ENCODE measurements at places on chromosomes 7 and 10.

DNA sequence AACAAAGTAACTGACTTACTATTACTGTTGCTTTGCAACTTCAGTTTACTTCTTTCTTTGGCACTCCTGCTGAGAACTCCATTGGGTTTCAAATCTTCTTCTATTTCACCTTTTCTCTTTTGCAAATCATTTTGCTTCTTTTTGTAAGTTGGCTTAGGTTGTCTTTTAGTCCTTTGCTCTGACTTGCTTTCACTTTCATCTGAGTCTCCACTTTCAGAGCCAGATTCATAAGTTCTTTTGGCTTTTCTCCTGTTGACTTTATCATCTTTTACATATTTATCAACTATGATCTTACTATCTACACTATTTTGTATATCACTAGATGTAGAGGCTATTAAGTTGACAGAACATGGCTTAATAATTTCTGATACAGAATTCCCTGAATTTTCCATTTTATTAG lies 73.4 kb downstream of the NRBF2 start:
- DNase-seq: no peak

DNA sequence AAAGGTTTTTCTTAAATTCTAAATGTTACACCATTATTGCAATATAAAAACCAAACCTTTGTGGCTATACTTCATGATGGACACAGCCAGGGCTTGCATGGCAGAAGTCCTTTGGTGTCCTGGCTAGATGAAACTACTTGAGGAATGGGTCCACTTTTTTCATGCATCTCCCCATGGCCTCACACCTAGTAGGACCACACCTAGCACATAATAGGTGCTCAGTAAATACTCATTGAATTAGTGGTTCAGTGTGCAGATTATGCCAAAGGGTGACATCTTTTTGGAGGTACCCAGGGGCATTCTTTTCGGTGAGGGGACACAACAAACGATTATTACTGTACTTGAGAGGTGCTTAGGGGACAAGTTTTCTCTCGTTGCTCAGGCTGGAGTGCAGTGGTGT lies 20.7 kb upstream of the SRGN start:
- no peak for DNase-seq

- no peak for DNase-seq
These were observed 9.3 kb downstream of the ATP6V0E2 start for GRCh38 chr7:149883048-149883438.

DNA sequence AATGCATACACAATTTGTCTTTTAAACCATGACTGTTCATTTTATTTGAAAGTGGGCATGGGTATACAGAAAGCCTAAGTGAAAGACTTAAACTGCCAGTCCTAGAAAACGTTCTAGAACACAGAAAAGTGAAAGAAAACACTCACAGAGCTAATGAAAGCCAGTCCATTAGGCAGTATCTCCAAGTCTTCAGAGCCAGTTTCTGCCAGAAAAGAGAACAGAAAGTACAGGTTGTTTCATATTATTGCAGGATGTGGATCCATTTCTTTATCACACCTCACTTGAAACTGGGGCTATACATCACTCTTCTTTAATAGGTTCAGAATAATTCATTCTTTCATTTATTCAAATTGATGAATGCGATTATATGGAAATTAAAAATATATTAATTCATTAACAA lies 7.7 kb downstream of the PON1 start:
- DNase-seq: no peak

DNA sequence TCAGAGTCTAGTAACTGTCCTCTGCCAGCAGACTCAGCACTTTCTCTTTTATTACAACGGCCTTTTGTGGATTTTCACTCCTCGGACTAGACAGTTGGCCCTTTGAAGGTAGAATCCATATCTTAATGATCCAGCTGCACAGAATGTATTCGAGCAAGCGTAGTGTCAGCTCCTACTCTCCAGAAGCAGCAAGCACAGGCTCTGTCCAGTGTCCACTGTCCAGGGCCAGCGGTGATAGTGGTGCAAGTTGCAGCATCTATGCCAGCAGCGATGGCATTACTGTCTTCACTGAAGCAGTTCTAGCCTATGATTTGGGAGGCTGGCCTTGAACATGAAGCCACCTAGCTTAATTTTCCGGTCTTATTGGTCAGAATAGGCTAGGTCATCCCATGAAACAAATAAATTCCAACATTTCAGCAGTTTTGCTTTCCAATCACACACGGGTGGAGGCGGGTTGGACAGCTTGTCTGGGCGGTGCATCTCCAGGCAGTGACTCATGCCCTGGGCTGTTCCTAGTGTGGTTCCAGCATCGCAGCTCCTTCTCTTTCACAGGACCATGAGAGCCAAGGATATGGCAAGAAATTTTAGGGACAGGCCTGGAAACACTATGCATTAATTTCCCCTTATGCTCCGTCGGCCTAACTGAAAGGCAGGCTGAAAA lies 108.6 kb upstream of the KCNMA1 start:
- DNase-seq: no peak

DNA sequence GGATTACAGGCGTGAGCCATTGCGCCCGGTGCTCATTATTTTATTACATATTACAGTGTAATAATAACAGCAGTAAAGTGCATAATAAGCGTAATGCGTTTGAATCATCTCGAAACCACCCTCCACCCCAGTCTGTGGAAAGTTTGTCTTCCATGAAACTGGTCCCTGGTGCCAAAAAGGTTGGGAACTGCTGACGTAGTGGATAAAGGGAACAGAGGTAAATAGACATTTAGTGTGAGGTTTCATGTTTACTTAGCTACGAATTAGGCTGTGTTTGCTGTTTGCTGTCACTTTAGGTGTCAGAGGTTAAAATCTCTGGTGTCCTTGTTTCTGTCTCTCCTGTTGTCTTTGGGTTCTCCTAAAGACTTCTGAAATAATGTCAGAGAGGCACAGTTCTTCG lies 60.3 kb upstream of the SLC39A12 start:
- DNase-seq: no peak

GRCh38 chr7:105816266-105816843 lies 60.0 kb downstream of the ATXN7L1 start:
- DNase-seq: no peak

GRCh38 chr10:20858292-20859124 lies 38.6 kb downstream of the NEBL start:
- DNase-seq: no peak

DNA sequence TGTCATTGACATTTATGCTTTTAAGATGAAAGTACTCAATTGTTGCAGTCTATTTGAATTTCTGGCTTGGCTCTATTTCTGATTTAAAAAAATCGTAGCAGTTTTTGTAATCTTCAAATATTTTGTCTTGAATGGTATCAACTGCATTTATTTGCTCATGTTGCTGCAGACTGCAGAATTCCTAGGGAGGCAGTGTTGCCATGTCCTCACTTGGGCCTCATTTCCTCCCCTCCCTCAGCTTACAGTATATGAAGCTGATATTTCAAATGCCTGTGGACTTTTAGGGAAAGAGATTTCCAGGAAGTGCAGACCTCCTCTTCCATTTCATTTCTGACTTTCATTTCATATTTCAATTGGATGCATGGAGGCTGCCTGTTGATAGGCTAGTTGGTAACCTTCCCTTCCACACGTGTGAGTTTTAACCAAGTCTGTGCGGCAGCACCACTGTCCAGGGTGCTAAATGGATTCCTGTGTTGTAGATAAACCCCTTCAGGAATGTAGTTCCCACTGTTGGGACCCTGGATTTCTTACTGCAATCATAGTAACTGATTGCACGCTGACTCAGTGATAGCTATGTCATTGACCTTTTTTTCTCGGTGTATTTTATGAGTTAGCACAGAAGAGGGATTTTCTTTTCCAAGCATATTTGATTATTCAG lies 17.5 kb downstream of the VPS50 start:
- DNase-seq: no peak

GRCh38 chr7:130337410-130337971 lies 7.1 kb upstream of the CPA5 start:
- DNase-seq: no peak

DNA sequence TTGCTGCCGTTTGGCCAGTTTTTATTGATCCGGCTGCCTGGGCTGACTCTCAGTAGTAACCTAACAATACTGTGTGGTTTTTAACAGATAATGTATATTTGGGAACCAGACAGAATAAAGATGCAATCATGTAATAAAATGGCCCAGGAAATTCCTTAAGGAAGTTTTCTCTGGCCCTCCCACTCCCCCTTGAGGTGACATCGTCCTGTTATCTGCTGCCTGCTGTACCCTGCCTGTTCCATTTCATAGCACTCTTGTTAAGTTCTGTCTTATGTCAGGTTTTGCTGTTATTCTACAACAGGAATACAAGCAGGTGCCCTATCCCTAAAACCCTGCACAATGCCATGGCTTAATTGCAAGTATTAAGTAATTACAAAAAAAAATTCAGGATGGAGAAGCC lies 12.5 kb downstream of the ITGB8 start:
- no peak for DNase-seq

GRCh38 chr7:897771-898376 lies 21.5 kb downstream of the GET4 start:
- no peak for DNase-seq

GRCh38 chr10:69573056-69573806 lies at the start of gene NEUROG3:
Gene NEUROG3, minus strand, starts transcription at chr10:69573422. Its CDS starts 379 bp downstream, at chr10:69573043.
- DNase-seq: no peak

DNA sequence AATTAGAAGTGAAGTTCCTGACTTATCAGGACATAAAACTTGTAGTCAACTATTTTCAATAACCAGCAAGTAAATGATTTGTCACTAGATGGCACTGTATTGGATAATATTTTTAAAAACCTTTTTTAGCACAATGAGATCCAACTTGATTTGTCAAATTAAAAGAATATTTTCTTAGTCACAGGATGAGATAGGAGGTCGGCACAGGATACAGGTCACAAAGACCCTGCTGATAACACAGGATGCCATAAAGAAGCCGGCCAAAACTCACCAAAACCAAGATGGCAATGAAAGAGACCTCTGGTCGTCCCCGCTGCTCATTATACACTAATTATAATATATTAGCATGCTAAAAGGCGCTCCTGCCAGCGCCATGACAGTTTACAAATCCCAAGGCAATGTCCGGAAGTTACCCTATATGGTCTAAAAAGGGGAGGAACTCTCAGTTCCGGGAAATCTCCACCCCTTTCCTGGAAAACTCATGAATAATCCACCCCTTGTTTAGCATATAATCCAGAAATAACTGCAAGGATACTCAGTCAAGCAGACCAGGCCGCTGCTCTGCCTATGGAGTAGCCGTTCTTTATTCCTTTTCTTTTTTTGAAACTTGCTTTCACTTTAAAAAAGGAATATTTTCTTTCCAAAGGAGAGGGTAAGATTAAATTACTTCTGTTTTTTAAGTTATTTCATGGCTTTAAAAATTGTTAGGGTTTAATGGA lies 255.7 kb upstream of the MKLN1 start:
- DNase-seq: no peak

DNA sequence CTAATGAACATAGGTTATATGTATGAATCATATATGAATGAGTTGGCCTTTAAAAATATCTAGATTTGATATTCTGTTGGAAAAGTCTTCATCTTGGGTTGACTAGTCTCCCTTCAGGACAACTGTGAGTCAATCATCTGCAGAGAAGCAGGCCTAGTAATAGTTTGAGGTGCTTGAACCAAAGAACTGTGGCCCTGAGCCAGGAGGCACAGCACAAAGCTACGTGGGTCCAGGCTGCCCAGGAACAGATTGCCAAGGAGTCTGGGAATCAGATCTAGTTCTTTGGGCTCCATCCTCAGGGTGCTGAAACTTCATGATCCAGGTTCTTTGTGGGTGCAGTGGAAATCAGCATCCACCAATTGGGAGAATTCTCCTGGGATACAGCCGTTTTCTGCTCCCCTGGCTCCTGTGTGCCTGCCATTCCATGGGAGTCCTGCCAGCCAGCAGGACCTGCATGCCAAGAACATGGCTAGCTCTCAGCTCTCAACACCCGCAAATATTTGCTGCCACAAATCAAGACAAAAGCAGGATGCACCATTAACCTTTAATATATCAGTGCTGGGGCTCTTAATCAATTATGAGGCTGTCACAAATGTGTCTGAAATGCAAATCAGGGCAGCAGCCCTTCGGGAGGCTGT lies 709.0 kb downstream of the GRID1 start:
- no peak for DNase-seq

GRCh38 chr10:109957092-109957797 lies 33.9 kb upstream of the XPNPEP1 start:
- no peak for DNase-seq

DNA sequence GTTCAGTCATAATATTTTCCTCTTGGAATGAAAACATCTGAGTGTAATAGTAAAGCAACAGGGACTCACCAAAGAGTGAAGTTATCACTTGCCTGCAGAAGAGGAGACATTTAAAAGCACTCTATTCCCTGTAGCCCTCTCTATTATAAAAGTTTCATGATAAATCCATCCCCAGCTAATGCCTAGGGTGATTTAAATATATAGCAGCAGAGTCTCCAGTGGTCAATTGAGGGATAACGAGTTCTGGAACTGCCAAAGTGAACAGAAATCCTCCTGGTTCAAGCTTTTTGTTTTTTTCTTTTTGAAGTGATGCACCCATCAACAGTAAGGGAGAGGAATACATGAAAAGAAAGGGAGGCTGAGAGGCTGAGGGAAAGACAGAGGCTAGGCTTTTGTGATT lies 87.3 kb downstream of the EVX1 start:
- no peak for DNase-seq

- DNase-seq: no peak
These were observed 98.5 kb downstream of the CABCOCO1 start for GRCh38 chr10:61760943-61761824.

- no peak for DNase-seq
These were observed 885.7 kb upstream of the CELF2 start for GRCh38 chr10:10132009-10132408.

GRCh38 chr10:89069589-89069988 lies 79.0 kb downstream of the FAS start:
- no peak for DNase-seq

DNA sequence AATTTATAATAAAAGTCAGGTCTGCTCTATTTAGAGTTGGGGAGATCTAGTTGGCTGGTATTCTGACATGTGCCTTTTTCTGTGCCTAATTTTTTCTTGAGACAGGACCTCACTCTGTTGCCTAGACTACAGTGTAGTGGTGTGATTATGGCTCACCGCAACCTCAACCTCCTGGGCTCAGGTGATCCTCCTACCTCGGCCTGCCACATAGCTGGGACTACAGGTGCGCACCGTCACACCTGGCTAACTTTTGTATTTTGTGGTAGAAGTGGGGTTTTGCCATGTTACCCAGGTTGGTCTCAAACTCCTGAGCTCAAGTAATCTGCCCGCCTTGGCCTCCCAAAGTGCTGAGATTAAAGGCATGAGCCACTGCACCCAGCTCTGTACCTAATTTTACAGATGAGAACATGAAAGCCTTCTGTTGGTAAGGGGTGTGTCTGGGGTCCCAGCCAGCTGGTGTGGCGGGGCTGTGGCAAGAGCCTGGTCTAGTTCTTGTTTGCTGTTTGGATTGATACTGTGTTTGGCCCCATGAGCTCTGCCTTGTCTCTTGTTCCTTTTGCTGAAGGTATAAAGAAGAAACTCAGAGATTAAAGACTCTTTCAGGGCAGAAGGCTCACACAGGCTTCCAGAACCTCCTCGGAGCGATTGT lies 31.4 kb downstream of the POR start:
- no peak for DNase-seq

DNA sequence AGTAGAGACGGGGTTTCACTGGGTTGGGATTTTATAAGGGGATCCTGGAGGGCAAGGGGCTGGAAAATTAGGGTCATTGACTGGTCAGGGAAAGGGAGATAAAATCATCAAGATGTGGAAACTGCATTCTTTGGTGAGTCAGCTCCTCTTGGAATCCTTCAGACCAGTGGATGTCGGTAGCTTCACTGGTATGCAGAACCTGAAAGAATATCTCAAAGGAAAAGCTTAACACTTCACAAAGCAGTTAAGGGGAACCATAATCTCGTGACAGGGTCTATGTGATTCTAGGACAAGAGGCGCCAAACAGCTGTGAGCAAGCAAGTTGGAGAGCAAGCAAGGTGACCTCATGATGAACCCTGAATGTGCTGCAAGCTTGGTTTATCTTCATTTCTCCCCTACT lies 634.7 kb upstream of the AUTS2 start:
- no peak for DNase-seq

- no peak for DNase-seq
These were observed 49.5 kb upstream of the DNAAF5 start for GRCh38 chr7:676972-677385.

Data from stimulated activated CD4-positive, alpha-beta T cell treated with anti-CD3 and anti-CD28 coated beads, Interleukin-12 subunit alpha, Interleukin-12 subunit beta, amount 100 ng/mL, for 24 hours (primary cell).